ENCODE measurements at places on chromosomes 16 and 17.

DNA sequence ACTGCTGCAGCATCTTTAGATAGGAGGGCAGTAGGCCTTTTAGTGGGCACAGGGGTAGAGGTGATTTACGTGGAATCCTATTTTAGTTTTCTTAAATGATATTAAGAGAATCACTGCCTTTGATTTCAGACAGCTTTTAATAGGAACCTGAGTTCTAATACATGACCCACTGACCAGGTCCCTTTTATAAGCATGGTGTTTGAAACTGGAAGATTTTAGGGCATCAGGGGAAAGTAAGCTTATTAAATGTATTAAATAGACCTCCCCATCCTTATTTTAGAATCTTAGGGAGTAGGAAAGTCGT is 2.0 kb downstream of the MSL1 start:
- DNase-seq = no peak

- DNase-seq = no peak
Observed at GRCh38 chr16:48498769-48499631, 111.0 kb downstream of the N4BP1 start.

GRCh38 chr17:31527606-31528005 is 136.1 kb downstream of the RAB11FIP4 start:
- DNase-seq = no peak

DNA sequence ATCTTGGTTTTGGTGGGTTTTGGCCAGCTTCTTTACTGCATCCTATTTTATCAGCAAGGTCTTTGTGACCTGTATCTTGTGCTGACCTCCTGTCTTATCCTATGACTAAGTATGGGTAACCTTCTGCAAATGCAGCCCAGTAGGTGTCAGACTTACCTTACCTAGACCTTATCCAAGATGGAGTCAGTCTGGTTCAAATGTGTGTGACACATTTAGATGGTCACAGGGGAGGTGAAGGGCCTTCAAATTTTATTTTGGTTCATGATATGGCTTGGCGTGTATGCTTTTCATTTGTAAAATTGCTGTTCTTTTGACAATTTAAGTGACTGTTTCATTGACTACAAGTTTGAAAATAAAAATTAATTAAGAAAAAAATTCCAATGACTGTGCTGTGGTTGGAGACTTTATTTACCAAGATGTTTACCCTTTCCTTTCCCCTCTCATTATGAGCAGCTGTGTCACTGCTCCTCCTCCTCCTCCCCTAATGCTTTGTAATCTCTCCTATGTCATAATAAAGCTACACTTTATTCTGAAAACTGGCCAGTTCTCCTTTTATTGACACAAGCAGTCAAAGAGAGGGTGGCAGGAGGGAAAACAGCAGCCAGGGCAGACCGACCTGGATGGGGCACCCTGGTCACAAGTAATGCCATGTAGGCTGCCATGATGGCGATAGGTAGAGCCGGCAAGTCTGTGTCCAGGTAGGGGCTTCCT is 49.4 kb downstream of the TNFRSF13B start:
- DNase-seq = no peak

DNA sequence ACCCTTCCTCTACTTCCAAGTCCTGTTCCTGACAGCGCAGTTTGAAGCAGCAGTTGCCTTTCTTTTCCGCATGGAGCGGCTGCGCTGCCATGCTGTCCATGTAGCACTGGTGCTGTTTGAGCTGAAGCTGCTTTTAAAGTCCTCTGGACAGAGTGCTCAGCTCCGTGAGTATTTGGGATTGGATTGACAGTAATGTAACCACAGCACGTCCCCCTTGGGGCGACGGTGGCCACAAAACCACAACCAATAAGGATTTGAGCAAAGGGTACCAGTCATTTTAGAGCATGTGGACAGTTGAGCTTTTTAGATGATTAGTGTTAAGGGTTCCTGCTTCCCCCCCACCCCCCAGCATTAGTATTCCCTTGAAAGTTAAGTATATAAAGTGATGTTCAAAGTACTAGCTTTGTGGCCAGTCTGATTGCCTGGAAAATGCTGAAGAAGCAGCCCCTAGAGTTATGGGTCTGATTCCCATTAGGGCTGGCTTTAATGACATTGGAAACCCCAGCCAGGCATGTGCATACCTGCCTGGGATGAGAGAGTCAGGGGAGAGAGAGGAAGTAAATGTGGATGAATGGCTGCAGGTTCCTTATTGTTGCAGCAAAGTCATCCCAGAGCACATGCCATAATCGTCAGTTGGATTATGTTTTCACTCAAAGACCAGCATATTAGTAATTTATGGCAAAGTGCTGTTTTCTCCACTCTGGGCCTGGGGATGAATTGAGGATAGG is 31.6 kb upstream of the SLC12A3 start:
- DNase-seq = no peak

DNA sequence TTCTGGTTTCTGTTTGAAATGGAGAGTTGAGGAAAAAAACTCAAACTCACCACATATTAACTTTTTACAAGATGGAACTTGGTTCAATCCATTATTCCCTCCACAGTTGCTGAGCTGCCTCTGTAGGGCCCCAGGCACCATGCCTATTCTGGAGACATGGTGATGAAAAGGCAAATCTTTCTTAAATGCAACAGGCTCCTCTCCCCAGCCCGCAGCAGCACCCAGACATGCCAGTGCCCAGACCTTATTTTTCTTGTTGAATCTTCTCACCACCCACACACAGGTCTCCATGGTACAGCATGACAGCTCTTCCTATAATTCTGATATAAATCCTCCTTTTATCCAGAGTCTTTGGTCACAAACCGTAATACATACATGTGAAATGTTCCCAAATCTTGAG is 7.6 kb downstream of the CYTH1 start:
- DNase-seq = no peak

- DNase-seq = peak; percentile 86
Observed at GRCh38 chr17:60139438-60140285, 10.1 kb upstream of the CA4 start.

GRCh38 chr17:28413804-28414203 is 7.8 kb upstream of the SLC46A1 start:
- DNase-seq = no peak

GRCh38 chr17:32350666-32351418 is 885 bp downstream of the ZNF207 start:
- DNase-seq = peak; percentile 13

DNA sequence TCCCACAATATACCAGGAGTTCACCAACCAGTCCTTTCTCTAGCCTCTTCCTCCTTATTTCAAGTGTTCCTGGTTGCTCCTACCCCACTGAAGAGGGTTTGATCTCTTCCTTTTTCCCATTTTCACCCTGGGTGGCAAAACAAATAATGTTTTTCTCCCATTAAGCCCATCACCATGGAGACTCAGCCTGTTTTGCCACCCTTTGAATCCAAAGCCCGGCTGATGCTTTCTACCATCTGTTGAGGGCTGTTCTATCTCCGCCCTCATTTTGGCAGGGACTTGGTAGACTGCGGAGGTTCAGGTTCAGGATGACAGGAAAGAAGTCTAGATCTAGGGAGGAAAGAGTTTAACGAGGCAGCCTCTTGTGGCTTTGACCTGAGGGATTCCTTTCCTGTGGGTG is 2.6 kb downstream of the DNAH2 start:
- DNase-seq = no peak

GRCh38 chr17:11144358-11145233 is 96.4 kb upstream of the SHISA6 start:
- DNase-seq = no peak

- DNase-seq = no peak
Observed at GRCh38 chr16:29025218-29025617, 40.4 kb downstream of the LAT start.

GRCh38 chr17:68246271-68247028 is 1.4 kb upstream of the AMZ2 start:
- DNase-seq = no peak

GRCh38 chr16:64051824-64052223 is 1070.0 kb downstream of the CDH11 start:
- DNase-seq = peak; percentile 10

GRCh38 chr16:27428026-27428785 is 26.2 kb downstream of the IL21R start:
- DNase-seq = peak; percentile 1

DNA sequence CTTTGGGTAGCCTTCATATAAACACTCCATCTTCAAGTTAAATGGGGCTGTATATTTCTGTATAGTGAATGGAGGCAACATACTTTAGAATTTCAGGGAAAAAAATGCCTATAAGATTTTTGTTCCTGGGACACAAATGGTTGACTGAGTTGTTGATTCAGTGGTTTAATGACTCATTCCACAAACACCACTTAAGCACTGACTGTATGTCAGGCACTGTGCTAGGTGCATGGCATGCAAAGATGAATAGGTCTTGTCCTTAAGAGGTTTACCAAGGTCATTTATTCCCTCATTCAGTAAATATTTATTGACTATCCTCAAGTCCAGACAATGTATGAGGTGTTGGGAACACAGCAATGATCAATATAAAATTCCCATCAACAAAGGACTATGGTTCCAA is 417.1 kb downstream of the CA10 start:
- no peak for DNase-seq

GRCh38 chr16:31664683-31665482 is 137.2 kb downstream of the AHSP start:
- no peak for DNase-seq

DNA sequence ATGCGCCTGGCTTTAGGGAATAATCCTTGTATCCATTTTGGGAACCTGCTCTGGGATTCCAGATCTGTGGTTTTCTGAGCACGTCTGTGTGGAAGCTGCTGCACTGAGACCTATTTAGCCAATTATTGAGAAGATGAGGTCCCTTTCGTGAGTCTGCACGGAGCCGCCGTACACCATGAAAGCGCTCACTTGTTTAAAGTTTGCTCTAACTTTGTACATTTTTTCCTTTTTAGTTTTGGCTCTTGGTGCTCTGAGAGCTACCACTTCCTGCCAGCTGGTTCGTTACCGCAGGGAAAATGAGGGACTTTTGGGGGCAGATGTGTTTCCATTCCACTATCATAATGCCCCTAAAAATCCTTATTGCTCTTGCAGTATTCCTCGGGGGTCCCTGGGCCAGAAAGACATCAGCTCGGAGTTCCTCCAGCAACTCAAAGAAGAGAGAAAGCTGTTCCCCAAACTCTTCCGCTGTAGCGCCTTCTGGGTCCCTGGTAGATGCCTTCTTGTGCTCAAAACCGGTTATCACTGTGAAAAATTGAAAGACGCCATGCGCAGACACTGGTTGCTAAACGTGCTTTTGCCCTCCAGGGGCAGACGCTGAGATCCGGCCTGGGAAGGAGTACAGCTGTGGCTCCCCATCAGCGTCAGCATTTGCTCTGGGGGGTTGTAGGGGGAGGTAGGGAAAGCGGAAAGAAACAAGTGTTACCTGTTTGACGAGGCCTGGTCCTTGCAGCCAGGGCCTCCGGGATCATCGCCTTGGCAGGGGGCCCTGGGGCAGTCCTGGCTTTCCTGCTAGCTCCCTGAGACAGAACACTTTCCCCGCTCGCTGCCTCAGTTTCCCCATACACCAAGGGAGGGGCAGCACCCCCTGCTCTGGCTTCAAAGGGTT is 238.1 kb downstream of the MRTFB start:
- no peak for DNase-seq

- no peak for DNase-seq
Observed at GRCh38 chr16:48426244-48427141, 41.3 kb upstream of the SIAH1 start.

DNA sequence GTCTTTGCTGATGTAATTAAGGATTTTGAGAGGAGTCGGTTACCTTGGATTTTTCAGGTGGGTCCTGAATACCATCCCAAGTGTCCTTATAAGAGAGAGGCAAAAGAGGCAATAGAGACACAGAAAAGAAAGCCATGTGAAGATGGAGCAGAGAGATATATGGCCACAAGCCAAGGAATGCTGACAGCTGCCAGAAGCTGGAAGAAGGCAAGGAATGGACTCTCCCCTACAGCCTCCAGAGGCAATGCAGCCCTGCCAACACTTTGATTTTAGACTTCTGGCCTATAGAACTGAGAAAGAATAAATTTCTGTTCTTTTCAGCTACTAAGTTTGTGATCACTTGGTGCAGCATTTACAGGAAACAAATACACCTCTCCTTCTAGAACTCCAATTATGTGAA is 8.2 kb upstream of the RNFT1 start:
- no peak for DNase-seq

GRCh38 chr17:77132411-77133086 is 8.2 kb upstream of the SEC14L1 start:
- DNase-seq = no peak

DNA sequence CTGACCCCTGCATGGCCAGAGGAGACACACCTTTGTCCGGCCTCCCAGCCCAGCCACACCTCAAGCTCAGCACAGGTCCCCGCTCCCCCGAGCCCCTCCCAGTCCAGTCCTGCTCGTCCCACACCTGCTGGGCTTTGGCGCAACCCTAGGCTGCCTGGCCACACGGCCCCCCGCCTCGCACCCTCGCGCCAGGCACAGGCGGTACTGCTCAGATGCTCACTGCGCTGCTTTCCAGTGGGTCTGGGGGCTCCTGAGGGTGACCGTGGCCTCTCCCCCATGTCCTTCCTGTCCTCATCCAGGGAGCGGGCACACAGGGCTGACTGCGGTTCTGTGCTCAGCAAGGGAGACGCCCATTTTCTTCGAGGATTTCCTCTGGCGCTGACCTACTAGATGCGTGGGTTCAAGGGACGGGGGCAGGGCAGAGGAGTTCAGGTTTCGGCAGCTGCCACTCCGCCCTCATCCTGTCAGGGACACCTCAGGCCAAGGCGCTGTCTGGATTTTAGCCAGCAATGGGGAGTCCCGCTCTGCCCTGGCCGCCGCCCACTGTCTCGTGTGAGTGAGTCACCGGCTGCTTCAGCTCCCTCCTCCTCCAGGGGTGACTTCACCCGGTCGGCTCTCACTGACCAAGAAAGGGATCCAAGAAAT is 118.0 kb upstream of the ZNF469 start:
- peak; percentile 26 for DNase-seq

DNA sequence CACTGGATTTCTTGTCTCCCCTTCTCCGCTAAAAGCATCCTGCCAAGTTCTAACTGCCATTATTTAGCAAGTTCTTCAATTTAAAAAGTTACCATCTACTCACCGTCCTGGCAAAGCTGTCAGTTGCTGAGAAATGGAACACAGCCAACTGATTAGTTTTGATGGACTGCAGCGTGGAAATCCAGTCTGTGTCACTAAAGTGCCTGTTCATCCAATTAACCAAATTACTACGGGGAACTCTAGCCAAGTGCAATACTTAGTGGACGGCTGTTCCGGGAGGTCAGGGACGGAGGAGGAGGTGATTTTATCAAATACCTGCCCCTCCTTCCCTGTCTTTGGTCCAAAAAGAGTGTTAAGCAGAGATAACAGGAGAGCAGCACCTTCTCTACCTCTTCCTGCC is 260.7 kb downstream of the MAF start:
- DNase-seq = no peak

- DNase-seq = no peak
Observed at GRCh38 chr16:85003725-85004586, 7.4 kb downstream of the ZDHHC7 start.

- no peak for DNase-seq
Observed at GRCh38 chr17:57050306-57050705, 34.7 kb upstream of the AKAP1 start.

GRCh38 chr17:1727258-1727789 is 2.8 kb downstream of the WDR81 start:
- no peak for DNase-seq
